GM12878 (cell line): ENCODE measurements at places on chromosomes 3 and 15. TPM values are rescaled to one million over a fixed set of nuclear protein-coding genes. Genes with fewer than 3 reads are reported as not detected.

The IQCH gene
- total RNA-seq: 0.41 and 0.96 TPM in 2 replicates

The SSUH2 gene
- not detected in 2 replicates for total RNA-seq

The CCNDBP1 gene
- total RNA-seq: 31.9 and 34.3 TPM in 2 replicates

The PRKAR2A gene
- 38.2 and 46.2 TPM in 2 replicates for total RNA-seq

The UROC1 gene
- total RNA-seq: not detected in 2 replicates

The FBXW12 gene
- total RNA-seq: 0.15 TPM in 1 of 2 replicates, not detected in the other

The TIGIT gene
- total RNA-seq: 0.21 and 0.85 TPM in 2 replicates

The CHRM5 gene
- not detected in 2 replicates for total RNA-seq

The OR5K2 gene
- not detected in 2 replicates for total RNA-seq

The MST1R gene
- total RNA-seq: 2.3 and 3.0 TPM in 2 replicates

The ARGFX gene
- total RNA-seq: not detected in 2 replicates

The TTLL13 gene
- total RNA-seq: 0.13 and 0.19 TPM in 2 replicates

The CLDN1 gene
- 8.9 and 10.7 TPM in 2 replicates for total RNA-seq

The TLR9 gene
- 4.8 and 6.9 TPM in 2 replicates for total RNA-seq

The IGF2BP2 gene
- 0.21 and 0.72 TPM in 2 replicates for total RNA-seq

The CFAP91 gene
- 0.80 and 1.3 TPM in 2 replicates for total RNA-seq

The STRA6 gene
- total RNA-seq: 9.7 and 10.0 TPM in 2 replicates

The ERICH6 gene
- 0.40 TPM in 1 of 2 replicates, not detected in the other for total RNA-seq

The ANXA2 gene
- total RNA-seq: 169 and 170 TPM in 2 replicates

The KNG1 gene
- 0.21 and 0.24 TPM in 2 replicates for total RNA-seq
